ENCODE measurements at places on chromosomes 7 and 10. TPM values are rescaled to one million over a fixed set of nuclear protein-coding genes. Genes with fewer than 3 reads are reported as not detected.

GRCh38 chr10:124077208-124077993 is 16.0 kb downstream of the CHST15 start:
- no peak for DNase-seq

DNA sequence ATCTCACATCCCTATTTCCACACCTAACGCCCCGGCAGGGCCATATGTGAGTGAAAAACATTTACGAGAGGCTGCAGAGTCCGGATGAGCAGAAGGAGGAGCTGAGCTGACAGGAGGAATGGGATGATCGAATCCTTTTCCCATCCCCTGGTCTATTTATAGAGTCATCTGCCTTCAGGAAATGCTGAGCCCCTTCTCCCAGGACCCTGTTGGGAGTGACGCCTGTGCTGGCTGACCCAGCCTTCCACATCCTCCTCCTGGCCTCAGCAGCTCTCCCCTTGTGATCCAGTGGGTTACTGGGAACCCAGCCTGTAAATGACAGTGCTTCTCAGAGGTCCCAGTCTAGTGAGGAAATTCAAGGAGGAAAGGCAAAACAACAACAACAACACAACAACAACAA is 16.6 kb downstream of the DENND2A start:
- DNase-seq: peak; percentile 62

DNA sequence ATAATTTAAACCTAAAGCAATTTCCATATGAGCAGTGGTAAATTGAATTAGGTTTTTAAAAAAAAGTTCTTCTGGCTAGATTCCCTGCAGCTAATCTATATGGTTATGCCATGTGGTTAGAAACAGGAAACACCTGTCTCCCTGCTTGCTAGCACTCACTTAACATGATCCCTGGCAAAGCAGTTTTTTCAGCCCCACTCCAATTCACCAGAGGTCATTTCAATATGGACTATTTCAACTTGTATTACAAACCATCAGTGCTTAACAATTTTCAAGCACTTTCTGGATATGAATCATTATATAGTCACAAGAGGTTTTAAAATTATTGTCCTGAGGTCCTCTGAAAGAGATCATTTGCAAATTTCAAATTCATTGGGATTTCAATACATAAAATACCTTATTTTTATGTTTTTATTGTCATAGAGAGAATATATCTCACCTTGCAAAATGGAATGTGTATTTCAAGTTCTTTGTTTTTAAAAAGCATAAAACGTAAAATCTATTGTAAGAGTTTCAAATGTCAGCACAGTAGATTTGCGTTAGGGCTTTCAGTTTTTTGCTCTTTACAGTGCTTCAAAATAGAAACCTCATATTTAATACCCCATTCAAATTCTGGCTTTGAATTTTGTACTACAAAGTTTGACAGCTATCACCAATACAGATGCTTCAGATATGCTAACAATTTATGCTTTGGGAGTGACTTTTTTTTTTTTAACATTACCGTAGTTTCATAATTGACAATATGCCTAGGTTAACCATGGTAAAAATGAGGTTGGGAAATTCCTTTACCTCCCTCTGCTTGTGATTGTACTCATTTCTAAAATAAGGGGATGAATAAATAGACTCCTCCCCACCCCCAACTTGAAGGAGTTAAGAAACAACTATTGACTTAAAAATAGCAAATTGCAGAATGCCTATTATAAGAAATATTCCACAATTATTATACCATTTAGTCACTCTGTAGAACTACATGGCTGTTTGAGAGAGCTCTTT is 117.5 kb upstream of the HGF start:
- no peak for DNase-seq

DNA sequence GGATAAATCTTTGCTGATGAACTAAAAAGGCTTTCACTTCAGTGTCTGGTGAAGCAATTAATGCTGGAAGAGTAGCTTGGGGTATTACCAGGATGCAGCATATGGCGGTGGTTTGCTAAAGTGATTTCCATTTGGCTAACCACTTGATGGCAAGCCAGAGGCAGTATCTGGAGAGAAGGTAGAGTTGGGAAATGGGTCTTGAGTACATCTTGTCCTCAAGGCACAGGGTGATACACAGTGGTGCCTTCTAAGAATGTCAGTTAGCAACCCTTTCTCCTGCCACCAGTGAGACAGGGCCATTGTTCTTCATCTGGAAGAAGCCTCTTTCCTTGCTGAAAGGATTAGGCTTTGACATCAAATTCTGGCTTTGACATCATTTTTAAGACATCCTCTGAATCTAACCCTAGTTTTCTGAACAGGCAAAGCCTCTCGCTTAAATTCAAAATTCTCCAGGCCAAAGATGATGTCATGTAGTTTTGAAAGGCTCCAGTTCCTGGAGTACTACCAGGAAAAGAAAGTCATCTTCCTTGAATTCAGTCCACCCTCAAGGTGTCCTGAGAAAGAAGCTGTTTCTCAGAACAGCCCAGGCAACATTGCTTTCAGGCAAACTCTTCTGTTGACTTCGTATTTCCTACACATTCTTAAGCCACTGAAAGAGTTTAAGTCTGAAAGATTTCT is 162.4 kb downstream of the ARID5B start:
- no peak for DNase-seq

DNA sequence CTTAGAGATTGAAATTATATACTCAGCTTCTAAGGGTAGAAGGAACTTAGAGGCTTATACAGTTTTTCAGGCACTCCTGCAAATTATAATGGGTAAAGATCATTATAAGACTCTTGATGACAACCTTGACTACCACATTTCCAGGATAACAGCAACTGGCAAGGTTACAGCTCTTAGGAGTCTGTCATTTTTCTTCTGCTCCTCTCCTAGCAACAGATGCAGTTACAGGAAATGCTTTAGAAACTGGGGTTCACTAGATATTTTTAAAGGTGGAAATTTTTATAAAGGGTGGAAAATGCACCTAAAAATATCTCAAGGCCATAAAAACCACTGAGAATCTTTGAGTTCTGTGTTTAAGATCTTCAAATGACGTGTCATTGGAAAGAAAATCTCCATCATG is 185.8 kb downstream of the RELN start:
- DNase-seq: no peak

DNA sequence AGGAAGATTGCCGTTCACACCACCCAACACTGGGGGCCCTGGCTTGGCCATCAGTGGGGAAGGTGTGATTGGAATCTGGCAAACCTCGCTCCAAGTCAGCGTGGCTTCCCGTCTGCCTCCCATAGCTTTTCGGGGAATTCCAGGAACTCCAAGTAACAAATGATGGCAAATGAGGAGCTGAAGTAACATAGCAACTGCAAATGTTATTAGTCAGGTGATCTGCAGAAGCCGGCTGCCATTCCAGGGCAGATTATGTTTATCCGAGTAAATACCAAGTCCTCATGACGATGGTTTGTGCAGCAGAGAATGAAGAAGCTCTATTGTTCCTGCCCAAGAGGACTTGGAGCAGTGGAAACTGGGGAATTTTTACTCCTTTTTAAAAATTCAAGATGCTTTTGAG is 270.5 kb upstream of the PODXL start:
- DNase-seq: no peak

ANXA11 gene
- 112 TPM for polyA plus RNA-seq

EPDR1 gene
- 16.9 TPM for polyA plus RNA-seq

INA gene
- 0.06 TPM for polyA plus RNA-seq

CPA2 gene
- polyA plus RNA-seq: not detected
